ENCODE measurements at places on chromosomes 12 and 14.

DNA sequence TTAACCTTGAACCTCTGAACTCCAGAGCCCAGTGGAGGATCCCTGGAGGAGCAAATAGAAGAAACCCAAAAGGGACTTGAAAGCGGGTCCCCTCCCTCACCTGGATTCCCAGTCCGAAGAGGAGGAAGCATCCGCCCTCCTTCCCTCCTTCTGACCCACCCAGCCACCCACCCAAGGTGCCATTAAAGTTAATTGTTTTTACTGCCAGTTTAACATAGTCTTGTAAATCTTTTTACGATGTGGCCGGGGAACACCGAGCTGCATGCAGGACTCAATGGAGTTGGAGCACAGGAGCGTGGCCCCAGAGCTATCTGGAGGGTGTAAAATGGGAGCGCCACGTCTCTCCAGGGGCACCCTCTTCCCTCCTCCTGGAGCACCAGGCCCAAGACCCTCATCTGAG is 49.9 kb upstream of the TBX3 start:
- no peak for DNase-seq

GRCh38 chr14:56102941-56103340 is 15.3 kb upstream of the PELI2 start:
- DNase-seq: no peak

DNA sequence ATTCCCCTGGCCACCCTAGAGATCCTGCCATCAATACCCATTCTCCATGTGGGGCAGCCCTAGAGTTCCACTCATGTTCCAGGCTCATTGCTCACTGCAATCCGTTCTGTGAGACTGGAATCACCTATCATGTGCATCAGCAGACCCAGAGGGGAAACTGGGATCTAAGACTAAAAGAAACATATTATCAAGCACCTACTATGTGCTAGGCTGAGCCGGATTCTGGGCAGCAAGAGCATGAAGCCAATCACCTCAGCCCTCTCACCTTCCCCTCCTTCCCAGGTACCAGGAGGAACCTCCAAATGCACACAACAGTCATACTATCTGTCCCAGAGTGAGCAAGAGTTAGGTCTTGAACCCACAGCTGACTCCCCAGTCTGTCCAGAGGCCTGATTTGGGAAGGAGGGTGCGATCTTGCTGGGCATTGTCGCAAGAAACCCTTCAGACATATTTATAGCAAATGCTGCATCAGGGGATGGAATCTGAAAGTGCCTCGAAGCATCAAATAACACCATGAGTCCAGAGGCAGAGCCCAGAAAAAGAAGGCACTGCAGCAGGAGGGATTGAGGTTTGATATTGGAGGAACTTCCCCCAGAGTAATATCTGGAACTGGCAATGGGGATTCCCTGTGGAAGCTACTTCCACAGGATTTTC is 6.7 kb upstream of the CACNB3 start:
- DNase-seq: no peak

- no peak for DNase-seq
Measured at GRCh38 chr12:106004289-106004688, 134.5 kb downstream of the NUAK1 start.

GRCh38 chr12:103036581-103037214 is 79.2 kb downstream of the ASCL1 start:
- DNase-seq: no peak

DNA sequence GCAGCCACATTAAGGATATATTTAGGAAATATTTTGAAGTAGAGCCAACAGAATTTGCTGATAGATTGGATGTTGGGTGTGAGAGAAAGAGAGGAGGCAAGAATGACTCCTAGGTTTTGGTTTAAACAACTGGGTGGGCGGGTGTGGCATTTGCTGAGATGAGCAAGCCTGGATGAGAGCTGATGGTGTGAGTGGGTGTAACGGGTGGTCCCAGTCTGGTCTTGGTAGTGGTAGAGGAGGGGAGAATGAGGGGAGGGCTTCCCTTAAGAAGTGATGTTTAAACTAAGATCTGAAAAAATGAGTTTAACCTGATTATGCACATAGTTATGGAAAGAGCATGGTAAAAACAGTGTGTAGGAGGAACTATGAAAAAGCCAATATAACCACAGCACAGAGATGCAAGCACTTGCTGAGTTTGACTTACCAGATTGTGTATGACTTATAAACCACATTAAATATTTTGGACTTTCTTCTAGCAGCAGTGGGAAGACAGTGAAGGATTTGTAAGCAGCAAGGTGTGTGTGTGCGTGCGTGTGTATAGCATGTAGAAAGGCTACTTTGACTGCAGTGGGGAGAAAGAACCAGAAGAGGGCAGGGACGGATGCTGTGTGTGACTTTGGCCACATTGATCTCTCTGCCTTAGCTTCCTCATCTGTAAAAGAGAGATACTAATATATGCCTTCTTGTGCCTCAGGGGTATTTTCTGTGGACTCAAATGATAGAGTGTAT is 139.7 kb downstream of the PRIMA1 start:
- DNase-seq: no peak

DNA sequence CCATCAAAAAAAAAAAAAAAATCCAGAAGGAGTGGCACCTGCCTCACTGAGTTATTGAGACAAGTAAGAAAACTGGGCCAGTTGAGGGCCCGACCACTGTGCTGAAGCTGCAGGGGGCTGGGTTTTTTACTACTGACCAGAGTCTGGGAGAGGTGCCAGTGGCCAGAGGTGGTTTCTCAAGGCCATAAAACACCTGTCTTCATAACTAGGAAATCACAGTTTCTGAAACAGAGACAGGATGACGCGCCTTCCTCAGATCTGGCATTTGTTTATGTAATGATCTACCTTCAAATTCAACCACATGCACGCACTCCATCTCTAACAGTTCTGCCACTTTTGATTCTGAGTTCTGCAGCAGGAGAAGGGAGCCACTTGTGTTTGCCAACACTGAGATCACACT is 12.7 kb downstream of the TSPAN11 start:
- DNase-seq: no peak

- DNase-seq: no peak
Measured at GRCh38 chr12:54225666-54226065, 36.9 kb upstream of the SMUG1 start.

- no peak for DNase-seq
Measured at GRCh38 chr12:108918206-108918605, 38.3 kb downstream of the DAO start.

DNA sequence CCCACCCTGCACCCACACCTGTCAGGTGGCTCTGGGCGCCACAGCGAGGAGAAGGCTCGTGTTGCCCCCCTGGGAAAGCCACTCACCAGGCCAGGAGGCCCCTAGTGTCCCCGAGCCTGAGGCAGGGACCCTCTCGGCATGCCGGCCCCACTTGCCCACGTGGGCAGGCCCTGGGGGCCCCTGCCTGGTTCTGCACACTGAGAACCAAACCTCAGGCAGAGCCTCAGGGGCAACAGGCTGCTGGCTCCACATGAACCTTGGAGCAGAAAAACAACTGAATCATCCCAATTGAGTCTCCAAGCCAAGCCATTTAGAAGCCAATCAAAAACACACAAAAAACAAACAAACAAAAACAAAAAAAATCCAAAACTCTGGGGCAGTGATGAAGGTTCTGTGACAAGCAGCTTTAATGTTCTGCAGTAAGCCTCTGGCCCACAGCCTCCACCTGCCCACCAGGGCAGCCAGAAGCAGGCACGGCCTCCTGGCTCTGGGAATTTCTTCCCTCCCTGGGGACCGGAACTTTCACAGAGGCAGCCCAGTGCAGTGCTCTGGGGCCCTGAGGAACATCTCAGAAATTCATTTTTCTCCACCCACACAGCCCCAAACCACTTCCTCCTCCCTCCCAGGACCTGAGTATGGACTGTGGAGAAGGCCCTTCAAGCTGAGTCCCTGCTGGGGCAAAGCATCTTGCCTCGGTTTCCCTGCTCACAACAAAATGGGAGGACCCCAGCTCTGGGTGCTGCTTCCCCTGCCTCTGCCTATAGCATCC is 90.2 kb downstream of the CHGA start:
- no peak for DNase-seq

DNA sequence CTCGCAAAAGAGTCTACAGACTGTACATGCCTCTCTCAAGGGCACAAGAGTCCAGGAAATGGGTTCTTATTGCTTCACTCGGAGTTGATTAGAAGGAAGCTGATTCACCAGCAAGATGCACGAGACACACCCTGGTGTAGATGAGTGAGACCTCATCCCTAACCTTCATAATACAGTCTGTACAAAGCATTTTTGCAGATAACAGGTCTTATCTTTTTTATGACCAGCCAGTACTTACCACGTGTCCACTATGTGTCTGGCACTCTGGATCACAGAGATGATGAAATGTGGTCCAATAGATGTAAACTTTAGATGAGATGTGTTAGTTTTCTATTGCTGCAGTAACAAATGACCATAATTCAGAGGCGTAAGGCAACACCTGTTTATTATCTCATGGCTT is 53.4 kb upstream of the PWP1 start:
- DNase-seq: no peak

DNA sequence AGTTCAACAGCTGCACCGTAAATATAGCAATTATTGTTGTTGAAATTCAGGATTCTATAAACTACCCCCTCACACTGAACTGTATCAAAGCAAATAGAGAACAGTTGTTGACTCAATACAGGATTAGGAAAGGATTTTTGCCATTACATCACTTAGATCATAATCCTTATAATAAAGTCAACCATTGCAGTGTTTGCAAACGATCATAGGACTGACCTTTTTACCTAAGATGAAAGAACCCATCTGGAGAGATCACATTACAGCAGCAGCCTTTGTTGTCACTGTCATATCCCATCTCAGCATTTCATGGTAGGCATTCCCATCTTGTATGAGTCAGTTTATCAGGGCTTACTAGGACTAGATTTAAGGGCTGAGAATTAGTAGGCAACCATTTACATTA is 96.1 kb downstream of the IPO8 start:
- DNase-seq: no peak

DNA sequence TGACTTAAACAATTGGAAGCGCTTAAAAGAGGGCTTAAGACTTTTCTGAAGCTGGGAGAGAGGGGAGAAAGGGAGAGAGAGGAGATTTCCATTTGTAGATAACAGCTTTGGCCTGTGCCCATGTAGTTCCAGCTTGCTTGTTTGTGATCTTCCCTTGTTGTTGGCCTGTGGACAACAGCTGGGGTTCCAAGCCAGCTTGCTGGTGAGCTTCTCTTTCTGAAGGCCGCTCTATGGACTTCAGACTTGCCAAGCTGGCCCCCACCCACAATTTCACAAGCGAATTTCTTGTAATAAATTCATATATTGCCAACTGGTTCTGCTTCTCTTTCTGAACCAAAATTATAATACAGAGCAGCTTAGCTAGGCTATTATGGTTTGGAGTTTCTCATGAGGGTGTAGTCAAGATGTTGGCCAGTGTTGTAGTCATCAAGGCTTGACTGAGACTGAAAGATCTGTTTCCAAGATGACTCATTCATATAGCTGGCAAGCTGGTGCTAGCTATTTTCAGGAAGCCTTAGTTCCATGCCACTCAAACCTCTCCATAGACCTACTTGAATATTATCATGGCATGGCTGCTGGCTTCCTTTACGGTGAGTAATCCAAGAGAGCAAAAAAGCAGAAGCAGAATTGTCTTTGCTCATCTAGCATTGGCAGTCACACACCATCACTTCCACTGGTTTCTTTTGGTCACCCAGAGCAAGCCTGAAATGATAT is 89.4 kb downstream of the ATP23 start:
- DNase-seq: no peak

GRCh38 chr12:3303410-3304136 is 187.4 kb upstream of the PRMT8 start:
- no peak for DNase-seq

DNA sequence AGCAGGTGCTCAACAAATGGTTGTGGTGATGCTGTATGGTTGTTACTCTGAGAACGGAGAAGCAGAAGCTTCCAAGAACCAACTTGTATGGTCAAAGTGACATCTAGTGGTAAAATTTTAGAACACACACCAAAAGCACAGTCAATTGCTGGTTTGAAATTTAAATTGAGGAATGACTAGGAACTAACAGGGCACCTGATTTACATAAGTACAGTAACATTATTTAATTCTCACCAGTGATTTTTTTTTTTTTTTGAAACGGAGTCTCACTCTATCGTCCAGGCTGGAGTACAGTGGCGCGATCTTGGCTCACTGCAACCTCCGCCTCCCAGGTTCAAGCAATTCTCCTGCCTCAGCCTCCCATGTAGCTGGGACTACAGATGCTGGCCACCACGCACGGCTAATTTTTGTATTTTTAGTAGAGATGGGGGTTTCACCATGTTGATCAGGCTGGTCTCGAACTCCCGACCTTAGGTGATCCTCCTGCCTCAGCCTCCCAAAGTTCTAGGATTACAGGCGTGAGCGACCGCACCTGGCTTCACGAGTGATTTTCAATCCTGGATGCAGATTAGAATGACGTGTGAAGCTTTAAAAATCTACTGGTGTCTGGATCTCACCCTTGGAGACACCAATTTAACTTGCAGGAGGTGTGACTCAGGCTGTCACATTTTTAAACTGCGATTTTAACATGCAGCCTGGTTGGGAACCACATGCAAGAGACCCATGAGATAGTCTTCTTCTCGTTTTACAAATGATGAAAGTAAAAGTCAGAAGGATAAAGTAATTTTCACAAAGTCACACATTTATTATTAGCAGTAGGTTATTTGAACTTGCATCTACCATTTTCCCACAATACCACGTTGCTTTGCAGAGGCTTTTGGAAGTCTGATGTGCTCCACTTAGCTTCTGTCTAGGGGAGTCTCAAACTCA is 14.1 kb upstream of the NUMB start:
- DNase-seq: no peak

DNA sequence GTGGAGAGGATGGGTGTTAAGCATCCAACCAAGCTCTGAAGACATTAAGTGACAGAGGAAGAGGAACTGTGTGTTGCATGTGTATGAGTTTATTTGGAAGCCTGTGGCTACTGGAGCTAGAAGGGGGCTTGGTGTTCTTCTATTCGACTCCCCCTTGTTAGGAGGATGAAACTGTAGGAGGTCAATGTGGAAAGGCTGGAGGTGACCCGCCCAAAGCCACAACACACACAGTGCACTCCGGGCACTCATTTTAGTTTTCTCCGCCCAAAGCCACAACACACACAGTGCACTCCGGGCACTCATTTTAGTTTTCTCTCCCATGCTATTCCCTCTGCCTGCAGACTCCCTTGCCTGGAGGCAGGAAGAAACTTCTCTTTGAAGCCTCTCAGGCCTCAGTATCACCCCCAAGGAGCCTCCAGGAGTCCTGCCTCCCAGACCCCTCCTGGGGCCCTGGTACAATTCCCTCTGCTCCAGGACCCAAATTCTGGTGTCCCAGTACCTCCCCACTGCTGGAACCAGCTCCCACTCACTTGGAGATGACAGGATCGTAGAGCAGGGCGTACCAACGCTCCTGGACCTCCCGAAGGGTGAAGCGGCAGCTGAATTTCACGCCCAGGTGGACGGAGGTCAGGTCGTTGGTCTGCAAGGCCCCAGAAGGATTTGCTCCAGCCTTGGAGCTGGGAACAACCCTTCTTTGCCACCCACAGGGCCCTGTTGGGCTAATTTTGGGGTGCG is 3.8 kb downstream of the MCRS1 start:
- DNase-seq: no peak

DNA sequence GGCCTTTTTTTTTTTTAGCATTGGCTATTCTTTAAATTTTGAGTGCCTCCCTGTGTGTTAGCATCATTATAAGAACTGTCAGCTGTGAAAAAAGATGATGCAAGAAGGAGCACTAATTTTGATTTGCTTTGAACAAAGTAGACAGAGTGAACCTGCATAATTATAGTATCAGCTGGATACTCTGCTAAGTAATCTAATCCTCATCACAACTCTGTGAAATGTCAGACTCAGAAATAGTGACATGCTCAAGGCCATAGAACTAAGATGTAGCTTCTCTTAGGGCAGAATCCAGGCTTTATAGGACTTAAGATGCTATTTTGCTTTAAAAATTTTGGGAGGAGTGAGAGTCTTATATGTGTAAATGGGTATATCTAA is 31.9 kb downstream of the FBXO34 start:
- DNase-seq: no peak

All from anterior cingulate cortex (tissue), 58 donors.